ENCODE measurements at places on chromosomes 5 and 9.

GRCh38 chr9:24011881-24012280, 185.8 kb upstream of the ELAVL2 start:
- DNase-seq, result no peak

- DNase-seq, result no peak
These were observed 98.9 kb upstream of the PHYKPL start for GRCh38 chr5:178331491-178331996.

GRCh38 chr9:6961845-6962522, 204.2 kb downstream of the KDM4C start:
- no peak for DNase-seq

DNA sequence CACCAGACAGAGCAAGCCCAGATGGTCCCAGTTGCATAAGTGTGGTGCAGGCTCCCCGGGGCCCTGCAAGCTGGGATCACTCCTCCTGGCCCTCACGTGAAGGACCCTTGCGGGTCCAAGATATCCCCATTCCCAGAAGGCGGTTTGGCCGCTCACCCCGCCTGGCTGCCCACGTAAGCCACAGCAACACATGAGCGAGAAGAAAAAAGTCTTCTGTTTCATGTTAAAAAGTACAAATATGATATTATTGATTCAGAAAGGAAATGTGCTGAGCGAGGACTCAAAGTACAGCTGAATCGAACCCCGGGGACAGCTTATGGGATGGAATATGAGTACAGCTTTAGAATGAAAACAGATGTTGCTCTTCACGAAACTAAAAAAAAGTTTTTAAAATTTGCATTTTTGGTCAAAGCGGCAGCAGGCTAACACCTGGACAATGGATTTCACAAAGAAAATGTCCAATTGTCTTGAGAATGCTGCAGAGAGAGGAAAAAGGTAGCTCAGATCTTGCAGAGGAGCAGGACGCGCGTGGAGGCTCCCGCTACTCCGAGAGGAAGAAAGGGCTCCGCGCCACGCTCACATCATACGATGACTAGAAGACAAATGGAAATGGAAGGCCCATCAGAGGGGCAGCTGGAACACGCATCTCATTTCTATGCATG, 427.6 kb downstream of the IRX1 start:
- DNase-seq, result no peak

DNA sequence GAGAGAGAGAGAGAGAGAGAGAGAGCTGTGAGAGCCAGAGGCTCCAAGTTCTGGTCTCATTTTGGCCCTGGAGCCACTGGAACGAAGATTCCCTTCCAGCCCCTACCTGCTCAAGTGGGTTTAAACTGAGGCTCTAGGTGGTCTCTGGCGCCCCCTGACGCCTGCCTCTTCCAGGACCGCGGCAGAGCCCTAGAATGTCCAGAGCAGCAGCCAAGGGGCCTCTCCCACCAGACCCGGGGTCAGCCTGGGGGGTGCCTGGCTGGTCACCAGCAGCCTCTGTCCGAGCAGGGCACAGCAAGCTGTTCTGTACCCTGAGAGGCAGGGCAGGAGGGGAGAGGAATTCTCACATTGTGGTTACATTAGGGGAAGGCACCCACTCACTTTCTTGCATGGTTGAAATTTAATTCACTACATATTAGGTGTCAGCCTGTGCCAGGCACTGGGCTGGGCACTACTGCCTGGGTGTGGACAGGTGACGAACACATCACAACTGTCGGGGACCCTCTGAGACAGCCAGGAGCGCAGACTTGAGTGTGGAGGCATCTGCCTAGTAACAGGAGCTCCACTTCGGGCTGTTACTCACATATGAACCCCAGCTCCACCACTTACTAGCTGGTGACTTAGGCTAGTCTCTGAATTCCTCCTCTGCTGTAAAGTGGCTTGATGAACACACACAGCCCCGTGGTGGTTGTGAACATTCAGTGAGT, 44.5 kb downstream of the AMBP start:
- peak; percentile 41 for DNase-seq

DNA sequence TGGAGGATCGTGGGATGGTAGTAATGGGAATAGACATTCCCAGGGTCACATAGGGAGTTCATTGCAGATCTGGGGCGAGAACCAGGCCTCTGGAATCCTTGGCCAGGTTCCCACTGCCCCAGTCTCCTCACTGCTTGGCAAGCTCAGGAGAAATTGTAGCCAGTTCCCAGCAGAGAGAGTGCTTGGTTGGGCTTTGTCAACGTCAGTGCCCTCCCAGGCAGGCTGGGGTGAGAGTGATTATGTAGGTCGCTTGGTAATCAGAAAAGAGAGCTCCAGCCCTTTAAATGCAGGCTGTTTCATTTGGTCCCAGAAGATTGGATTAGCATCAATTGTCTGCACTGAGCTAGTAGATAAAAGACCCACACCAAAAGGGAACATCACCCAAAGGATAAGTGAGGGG, 51.8 kb upstream of the GALNT10 start:
- no peak for DNase-seq
